ENCODE measurements at places on chromosomes 6 and 20.
A peak's percentile ranks its signal among the peaks of the same experiment; 100 is the strongest.

GRCh38 chr20:23503649-23504048 is 12.7 kb downstream of the CST8 start:
- DNase-seq, result no peak

- DNase-seq, result peak; percentile 64
These were observed 205.2 kb downstream of the BMP7 start for GRCh38 chr20:57061051-57061900.

- no peak for DNase-seq
These were observed 22.0 kb upstream of the TXNDC5 start for GRCh38 chr6:7932625-7933024.

DNA sequence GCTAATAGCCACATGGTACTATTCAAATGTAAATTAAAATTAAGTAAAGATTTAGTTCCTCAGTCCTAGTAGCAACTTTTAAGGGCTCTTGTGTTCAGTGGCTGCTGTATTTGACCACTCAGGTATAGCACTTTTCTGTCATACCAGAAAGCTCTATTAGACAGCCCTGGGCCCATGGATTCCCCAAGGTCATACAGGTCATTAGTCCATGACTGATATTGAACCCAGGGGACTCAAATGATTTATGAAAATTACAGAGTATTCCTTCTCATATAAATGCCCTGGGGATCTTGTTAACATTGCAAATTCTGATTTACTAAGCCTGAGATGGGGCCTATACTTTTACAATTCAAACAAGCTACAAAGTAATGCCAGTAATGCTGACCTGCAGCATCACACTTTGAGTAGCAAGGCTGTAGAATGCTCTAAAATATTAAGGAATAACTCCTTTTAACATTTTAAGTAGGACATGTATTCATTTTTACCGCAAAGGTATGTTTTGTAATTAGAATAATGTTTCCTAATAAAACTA is 29.6 kb downstream of the RNF217 start:
- no peak for DNase-seq

GRCh38 chr20:63036291-63036690 is 29.5 kb upstream of the BHLHE23 start:
- DNase-seq, result no peak

DNA sequence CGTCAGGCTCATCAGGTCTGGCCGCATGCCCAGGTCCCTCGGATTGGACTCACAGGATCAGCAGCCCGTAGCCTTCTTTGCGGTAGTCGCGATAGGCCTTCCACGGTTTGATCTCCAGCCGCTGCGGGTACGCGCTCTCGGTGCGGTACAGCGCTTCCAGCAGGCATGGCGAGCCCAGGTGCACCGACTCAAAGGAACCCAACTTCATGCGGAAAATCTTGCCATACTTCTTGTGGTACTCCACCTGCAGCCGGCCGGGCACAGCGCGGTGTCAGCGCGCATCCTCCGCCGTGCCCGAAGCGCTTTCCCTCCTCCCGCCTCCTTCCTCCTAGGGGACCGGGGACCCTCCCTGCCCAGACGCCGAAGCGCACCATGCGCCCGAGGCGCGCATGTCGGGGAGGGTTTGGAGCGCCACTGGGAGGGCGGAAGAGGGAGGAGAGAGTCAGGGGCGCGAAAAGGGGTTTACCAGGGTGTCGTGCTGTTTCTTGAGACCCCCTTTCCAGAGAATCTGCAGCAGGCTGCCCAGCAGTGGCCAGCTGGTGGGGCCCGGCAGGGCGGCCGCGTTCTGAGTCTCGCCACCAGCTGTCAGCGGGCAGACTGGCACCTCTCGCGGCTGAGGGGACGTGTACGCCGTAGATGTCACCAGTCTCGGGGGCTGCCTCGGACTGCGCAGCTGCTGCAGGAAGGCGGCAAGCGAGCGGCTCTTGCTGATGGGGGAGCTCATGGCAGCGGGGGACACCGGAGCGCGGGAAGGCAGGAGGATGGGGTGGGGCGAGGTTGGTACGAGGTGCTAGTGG is 732 bp downstream of the CYP24A1 start:
- DNase-seq, result no peak

- DNase-seq, result no peak
These were observed 154.7 kb downstream of the ERMARD start for GRCh38 chr6:169906004-169906687.

DNA sequence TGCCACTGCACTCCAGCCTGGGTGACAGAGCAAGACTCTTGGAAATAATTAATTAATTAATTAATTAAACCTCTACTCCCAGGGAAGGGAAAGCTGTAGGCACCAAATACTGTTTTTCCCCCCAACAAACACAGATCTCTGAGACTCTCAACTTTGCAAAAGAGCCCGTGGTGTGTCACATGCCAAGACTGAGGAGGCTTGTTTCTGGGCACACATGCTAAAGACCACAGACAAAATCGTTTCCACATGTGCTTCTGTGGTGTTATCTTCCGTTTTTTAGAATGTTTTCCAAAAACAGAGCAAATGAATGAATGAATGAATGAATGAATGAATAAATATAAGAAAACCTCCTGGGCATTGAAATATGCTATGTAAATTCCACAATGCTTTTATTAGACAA is 55.6 kb upstream of the ATXN1 start:
- no peak for DNase-seq

DNA sequence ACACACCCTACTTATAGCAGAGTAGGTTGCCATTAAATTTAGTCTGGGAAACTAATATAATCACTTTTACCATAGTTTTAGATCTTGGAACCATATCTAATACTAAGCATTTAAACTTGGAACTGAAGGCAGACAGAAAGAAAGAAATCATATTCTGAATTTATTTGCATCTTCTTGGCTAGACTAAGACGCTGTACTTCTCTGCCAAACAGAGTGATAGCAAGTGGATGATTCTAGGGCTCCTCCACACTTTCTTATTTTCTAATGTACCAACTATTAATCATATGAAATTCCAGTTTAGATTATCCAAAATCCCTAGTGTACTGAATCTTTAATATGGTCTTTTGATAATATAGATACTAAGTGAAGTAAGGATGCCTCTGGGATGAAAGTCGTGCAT is 277.0 kb downstream of the CENPW start:
- DNase-seq, result no peak

GRCh38 chr6:100103931-100104330 is 109.9 kb upstream of the MCHR2 start:
- no peak for DNase-seq

DNA sequence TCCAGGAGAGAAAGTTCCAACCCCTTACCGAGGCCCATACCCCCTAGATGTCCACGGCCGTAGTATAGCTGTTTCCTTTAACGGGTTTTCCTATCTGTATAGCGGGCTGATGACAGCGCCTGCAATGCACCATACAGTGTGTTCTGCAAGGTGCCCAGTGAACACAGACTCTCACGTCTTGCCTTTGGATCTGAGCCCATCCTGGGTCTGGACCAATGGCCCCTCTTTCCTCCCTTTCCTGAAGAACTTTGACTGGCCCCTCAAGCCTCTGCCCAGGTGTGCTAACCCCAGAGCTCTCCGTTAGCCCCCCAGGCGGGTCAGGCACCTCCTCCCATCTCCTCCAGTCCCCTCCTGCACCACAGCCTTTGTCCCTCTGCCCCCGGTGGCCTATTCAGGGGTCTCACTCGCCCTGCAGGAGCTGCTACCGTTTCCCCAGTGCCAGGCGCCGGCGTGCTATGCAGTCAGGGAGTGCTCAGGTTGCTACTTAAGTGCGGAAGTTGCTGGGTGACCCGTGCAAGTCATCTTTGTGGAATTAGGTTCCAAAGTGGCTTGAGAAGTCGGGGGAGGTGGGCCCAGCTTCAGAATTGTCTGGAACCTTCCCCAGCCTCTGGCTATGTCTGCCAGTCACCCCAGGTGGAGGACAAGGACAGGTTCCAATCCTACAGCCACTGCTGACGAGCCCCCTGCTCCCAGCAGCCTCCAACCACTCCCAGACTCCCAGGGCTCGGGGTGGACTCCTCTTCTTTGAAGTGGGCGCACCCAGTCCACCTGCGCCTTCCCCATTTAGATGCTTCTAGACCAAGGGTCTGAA is 35.0 kb upstream of the ZBP1 start:
- DNase-seq, result no peak

Data from urothelium cell line (cell line).